ENCODE measurements at places on chromosomes 16 and 17. TPM values are rescaled to one million over a fixed set of nuclear protein-coding genes. Genes with fewer than 3 reads are reported as not detected.

DNA sequence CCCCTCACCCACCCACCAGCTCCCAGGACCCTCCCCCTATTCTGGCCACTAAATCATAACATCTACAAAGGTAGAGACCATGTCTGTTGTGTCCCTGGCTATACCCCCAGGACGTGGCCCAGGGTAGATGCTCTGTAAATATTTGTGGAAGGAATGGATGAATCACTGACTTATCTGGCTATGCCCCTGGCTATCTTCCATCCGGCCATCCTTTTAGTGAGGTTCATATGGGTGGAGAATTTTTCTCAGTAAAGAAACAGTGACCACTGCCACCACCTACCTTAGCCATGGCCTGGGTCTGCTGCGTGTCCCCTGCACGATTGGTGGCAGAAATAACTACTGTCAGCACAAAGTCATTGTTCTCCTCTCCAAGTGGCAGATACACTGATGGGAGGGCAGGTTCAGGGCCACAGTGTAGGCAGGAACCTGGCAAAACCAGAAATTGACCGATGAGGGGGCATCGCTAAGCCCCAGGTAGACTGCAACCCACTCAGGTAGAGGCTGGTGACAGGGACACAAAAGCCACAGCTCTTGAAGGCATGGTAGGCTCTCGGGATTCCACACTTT, 63.1 kb upstream of the BCO1 start:
- DNase-seq = no peak

DNA sequence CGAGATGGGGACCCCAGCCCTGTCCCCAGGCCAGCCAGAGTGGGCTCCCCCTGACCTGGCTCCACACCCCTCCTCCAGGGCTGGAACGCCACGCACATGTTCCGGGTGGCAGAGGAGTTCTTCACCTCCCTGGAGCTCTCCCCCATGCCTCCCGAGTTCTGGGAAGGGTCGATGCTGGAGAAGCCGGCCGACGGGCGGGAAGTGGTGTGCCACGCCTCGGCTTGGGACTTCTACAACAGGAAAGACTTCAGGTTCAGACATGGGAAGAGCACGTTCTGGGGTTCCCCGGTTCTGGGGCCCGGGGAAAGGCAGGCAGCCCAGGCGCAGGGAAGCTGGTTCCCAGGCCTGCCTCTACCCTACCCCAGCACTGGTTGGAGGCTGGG, 4.6 kb downstream of the ACE start:
- no peak for DNase-seq

Gene KCNH4
- 0.06 TPM for total RNA-seq

Gene JPT2
- total RNA-seq = 62.4 TPM

DNA sequence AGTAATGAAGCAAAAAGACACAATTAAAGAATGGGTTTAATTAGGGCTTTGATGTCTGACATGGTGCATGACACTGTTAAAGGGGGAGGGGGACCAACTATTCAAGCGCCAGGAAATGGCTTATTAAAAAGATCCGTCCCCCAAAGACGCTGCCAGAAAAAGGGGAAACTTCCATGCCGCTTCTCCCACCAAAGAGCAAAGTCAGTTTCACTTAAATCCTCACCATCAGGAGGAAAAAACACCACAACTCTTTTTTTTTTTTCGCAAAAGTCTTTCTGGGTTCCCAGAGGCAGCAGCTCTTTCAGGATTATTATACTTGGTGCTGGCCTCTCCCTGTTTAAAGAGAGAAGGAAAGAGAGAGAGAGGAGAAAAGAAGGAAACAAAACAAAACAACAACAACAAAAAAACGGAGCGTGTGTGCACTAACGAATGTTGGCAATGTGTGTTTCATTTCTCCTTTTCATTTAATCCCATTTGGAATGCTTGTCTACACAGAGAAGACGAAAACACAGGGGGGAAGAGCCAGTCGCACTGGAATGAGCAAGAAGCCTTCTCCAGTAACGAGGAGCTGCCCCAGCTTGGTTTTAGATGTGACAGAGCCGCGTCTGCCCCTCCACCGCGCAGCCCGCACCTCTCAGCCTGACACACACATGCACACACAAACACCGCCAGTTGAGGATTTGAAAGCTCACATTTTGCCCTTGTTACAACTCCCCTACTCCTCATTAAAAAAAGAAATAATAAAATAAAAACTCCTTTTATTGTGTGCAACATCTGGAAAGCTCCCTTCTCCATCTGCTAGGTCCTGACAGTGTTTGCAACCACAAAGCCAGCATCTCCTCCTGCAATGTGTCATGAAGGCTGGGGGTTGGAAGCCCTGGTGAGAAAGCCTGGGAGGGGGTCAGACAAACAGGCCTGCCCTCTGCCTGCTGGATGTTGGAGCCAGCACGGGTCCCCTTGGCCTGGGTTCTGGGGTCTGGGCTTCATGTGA, 32.7 kb upstream of the AXIN2 start:
- DNase-seq = no peak

Gene KRT16
- total RNA-seq = not detected

All from left colon (tissue), 2 donors.